ENCODE measurements at places on chromosomes 7 and 10.

GRCh38 chr7:41315764-41316163 is 387.1 kb downstream of the INHBA start:
- no peak for DNase-seq

- DNase-seq: no peak
Observed at GRCh38 chr7:33421429-33421828, 292.1 kb downstream of the BBS9 start.

- DNase-seq: no peak
Observed at GRCh38 chr10:17237915-17238444, 9.9 kb downstream of the VIM start.

- no peak for DNase-seq
Observed at GRCh38 chr10:60170250-60170649, 219.4 kb downstream of the ANK3 start.

GRCh38 chr10:101000127-101000914 is 713 bp downstream of the LZTS2 start:
- no peak for DNase-seq

DNA sequence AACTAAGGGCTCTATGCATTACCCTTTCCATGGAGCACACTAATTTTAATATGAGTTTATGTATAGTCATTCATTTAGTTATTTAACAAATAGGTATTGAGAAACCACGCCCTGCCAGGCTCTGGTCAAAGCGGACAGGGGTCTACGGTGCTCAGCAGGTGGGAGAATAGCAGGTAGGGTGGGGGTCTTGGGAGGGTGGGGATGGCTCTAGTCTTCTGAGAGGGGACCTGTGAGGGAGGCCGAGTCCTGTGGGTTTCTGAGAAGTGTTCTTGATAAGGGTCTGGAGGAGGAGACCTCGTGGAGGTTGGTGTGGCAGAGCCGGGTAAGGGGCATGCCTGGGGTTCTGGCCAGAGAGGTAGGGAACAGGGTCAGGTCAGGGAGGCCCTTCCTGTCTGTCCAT is 1.1 kb downstream of the WDFY4 start:
- no peak for DNase-seq

- DNase-seq: no peak
Observed at GRCh38 chr7:27175626-27176523, 1.8 kb upstream of the HOXA10 start.

- no peak for DNase-seq
Observed at GRCh38 chr10:129936266-129936922, 27.7 kb downstream of the EBF3 start.

DNA sequence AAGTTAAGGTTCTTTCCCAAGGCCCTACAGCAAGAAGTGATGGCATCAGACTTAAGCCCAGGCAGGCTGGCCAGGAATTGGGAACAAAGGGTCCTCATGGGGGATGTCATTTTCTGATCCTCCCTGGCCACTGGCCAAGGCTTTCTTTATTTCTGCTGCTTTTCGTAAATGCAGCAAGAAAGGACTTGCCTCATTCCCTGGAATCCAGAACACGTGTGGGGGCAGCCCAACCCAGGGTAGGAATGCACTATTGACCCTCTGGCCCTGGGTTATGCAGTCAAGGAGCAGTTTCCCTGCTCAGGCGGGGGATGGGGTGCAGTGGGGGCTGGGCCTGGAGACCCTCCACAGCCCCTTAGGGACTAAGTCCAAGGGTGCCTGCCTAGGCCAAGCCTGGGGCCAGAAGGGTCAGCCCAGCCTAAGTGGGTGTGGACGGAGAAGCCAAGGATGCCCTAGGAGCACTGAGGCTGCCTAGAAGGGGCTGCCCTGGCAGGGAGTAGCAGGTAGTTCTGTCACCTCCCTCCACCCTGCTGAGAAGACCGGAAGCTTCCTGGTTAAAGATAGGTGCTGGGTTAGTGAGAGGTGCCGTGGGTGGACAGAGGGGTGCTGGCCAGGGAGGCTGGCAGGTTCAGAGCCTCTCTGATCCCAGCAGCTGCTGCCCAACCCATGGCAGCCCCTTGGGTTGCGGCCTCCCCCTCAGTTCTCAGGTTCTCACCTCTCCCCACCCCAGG is 179.2 kb downstream of the SH3PXD2A start:
- no peak for DNase-seq

GRCh38 chr7:12233175-12233574 is 22.1 kb downstream of the TMEM106B start:
- DNase-seq: no peak

- no peak for DNase-seq
Observed at GRCh38 chr7:75758491-75758890, 13.5 kb downstream of the CCL26 start.

GRCh38 chr10:104642658-104643302 is 1.7 kb downstream of the SORCS3 start:
- DNase-seq: peak; percentile 11

DNA sequence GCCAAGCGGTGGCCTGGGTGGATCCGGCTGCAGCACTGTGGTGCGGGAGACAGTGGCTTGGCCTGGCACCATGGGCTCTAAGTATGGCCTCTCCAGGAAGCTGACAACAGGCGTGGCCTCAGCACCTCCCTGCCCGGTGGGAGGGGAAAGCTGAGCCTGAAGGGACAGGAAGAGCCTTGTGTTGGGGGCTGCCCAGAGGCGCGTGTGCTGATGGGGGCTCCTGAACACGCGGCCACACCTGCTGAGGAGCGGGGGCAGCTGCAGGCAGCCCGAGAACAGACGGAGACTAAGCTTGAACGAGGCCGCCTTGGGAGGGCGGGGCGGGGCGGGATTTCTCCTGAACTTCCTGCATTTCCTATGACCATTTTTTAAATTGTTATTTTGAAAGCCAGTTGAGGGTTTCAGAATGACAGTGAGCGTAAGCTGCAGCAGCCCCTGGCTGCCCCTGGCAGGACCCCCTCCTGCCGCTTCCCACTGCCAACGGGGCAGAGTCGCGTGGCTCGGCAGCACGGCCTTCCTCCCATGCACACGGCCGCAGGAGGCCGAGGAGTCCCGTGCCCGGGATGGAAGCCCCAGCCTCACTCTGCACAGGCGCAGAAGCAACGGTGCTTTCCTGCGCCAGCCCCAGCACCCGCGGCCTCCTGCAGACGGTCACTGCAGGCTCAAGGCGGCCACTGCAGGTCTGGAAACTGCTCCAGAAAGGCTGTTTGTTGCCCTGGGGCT is 43.2 kb downstream of the DPYSL4 start:
- DNase-seq: peak; percentile 31

DNA sequence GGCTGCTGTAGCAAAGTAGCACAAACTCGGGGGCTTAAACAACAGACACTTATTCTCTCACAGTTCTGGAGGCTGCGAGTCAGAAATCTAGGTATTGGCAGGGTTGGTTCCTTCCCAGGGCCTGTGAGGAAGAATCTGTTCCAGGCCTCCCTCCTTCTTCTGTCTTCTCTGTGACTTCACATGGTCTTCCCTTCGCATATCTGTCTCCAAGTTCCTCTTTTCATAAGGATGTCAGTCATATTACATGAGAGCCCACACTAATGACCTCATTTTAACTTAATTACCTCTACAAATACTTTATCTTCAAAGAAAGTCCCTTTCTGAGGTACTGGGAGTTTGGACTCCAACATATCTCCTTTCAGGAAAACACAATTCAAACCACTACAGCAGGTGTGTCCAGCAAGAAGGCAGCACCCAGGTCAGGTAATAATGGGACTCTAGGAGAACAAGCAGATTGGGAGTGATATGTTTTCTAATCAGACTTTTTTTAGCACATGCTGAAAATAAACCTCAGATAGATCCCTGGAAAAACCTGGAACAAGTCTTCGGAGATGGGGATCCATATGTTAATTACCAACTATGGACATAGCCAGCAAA is 11.7 kb downstream of the CREB5 start:
- DNase-seq: no peak

DNA sequence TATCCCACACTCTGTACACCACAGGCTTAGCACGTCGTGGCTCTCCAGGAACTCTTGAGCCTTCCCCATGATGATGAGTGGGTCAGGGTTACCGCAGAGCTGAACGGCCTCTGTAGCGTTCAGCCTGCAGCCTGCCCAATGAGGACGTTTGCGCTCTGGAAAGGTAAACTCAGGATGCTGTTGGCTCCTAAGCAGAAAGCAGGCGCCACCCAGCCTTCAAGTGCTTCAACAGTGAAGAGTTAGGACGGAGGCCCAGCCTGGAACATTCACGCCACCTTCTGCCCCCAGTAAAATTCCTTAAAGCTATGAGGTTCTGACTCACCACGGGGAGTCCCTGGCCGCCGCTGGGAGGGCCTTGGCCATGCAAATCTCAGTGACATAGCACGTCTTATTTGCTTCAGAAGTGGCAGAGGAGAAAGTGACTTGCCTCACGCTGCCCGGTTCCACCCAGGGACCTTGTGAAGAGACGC is 161.5 kb upstream of the SH2B2 start:
- DNase-seq: peak; percentile 31

- no peak for DNase-seq
Observed at GRCh38 chr7:75646571-75647102, 92.1 kb downstream of the HIP1 start.

- no peak for DNase-seq
Observed at GRCh38 chr7:50704844-50705243, 77.9 kb downstream of the GRB10 start.

DNA sequence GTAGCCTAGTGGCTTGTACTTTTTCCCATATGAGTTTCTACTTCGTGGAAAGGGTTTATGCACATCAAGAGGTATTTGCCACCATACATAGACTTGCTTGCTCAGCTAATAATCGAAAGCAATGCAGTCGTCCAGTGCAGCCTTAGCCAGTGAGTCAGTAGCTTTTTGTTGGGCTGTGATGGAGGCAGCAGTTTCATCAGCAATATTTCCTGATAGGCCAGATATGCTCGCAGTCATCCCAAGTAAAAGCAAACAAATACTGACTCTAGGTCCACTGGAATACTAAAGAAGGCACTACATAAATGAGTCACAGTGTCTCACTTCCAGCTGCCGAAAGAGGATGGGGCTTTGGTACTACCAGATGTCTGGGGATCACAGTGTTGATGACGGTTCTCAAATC is 2.1 kb upstream of the BNIP3 start:
- no peak for DNase-seq

GRCh38 chr10:121615836-121616235 is 17.6 kb upstream of the FGFR2 start:
- DNase-seq: no peak

GRCh38 chr10:43399320-43400310 is 9.4 kb downstream of the HNRNPF start:
- no peak for DNase-seq

GRCh38 chr10:102778781-102779180 is 35.0 kb downstream of the WBP1L start:
- no peak for DNase-seq

- no peak for DNase-seq
Observed at GRCh38 chr7:112411186-112411795, 39.0 kb upstream of the IFRD1 start.

Data from germinal center (tissue), 1 donor.